Activated naive CD4-positive, alpha-beta T cell treated with Interleukin-2 at 50 U/mL for 16 hours (primary cell): ENCODE measurements at places on chromosomes 5 and 9.

- no peak for DNase-seq
Observed at GRCh38 chr5:141695627-141696215, 13.7 kb upstream of the ARAP3 start.

GRCh38 chr9:80720579-80720978 lies 968.8 kb downstream of the TLE1 start:
- DNase-seq, result no peak

DNA sequence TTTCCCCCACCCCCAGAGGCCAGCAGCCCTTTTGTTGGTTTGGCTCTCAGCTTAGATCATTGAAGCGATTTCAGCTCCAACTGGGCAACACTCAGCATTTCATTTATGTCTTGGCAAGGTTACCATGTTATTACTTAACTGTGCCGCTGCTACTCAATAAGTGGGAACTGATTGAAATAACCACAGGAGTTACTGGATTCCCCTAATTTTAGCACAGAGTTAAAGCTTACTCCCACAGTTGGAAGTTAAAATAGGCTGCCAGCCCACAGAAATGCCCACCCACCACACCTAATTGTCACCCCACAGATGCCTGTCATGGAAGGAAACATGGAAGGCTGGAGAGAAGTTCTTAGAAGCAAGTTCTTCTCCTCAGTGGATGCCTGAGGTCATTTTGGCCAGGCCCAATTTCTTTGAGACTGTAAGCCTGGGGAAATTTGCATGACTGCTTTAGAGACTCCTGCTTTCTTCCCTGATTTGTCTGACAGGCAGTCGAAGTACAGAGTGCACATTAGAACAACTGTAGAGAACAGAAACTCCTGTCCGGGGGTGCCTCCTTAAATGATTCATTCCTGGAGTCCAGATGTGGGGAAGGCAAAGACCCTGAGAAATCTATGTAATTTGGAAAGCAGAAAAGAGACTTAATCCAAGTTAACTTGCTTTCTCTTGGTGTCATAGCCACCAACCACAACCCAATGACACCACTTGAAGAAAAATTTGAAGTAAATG lies 370.0 kb downstream of the ZSWIM6 start:
- DNase-seq, result no peak

- no peak for DNase-seq
Observed at GRCh38 chr9:127089631-127090081, 32.8 kb downstream of the ANGPTL2 start.

- no peak for DNase-seq
Observed at GRCh38 chr5:180825768-180826525, 23.3 kb upstream of the MGAT1 start.

GRCh38 chr5:2373631-2374030 lies 377.8 kb downstream of the IRX2 start:
- DNase-seq, result no peak

GRCh38 chr9:6999794-7000193 lies 242.0 kb downstream of the KDM4C start:
- DNase-seq, result no peak

DNA sequence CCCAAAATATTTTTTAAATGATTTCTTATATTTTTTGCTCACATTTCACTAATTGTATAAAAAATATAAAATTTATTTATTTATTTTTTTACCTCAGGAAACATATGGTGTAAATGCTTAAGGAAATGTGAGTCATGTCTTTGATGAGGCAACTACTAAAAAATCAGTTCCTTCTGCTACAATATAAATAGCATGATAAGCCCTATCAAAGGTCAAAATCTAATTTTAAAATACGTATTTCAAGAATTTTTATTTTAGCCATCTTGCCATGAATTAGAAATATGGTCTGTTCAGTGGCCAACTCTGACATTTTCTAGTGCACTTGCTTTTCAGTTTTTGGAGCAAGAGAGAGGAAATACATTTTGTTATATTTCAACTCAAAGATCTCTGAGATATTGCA lies 50.5 kb downstream of the PDE4D start:
- DNase-seq, result no peak

GRCh38 chr5:149048811-149049210 lies 14.1 kb downstream of the SH3TC2 start:
- DNase-seq, result no peak

GRCh38 chr5:4453655-4454054 lies 686.5 kb upstream of the ADAMTS16 start:
- no peak for DNase-seq

DNA sequence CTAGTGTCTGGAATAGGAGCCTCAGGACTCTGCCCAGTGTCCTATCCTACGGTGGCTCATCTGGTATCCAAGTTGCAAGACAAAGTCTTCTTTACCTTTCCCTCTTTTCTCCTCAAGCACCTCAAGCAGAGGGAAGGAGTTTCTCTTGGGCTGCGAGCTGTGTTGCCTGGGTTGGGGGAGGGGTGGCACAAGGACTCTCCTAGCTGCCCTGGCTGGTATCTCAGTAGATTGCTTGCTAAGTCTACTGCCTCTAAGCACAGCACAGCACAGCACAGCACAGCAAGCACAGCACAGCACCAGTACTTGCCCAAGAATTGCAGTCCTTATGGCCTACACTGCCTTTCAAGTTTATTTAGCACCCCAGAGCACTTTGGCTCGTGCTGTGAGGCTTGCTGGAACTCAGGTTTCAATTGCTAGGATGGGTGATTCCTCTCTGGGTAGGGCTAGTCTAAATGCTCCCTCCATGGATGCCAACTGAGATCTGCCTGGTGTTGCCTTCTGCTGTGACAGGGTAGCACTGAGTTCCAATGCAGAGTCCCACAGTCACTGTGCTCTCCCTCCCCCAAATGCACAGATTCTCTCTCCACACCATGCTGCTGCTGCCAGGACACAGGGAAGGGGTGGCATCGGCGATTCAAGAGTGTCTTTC lies 213.1 kb upstream of the POU5F2 start:
- DNase-seq, result no peak

DNA sequence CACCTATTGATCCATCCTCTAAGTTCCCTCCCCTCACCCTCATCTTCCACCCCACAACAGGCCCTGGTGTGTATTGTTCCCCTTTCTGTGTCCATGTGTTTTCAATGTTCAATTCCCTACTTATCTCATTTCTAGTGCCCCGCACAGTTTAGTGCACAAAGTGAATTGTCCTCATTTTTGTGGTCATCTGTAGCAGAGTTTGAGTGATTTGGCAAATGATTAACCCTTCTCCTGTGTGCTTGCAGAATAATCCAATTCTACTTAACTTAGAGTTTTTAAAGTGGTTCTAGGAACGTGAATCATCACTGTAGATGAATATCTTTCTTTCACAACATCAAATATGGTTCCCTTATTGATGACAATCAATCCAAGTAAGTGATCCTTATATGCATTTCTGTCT lies 6.3 kb upstream of the HAPLN1 start:
- no peak for DNase-seq

- DNase-seq, result no peak
Observed at GRCh38 chr9:12627096-12627495, 66.1 kb upstream of the TYRP1 start.

DNA sequence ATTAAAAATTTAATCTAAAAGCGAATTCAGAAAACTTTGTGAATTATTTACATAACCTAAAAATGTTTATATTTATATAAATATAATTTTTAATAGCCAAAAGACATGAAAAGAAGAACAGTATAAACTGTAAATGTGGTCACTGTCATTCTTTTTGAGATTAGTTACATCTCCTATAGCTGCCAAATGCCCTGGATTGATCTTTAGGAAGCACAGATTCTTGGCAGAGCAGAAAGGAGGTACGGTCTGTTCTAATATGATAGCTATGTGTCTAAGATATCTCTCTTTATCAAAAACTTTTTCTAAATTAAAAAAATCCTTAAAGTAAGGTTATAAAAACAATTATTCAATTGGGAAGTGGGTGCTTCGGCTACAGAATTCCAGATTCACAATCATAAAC lies 151.0 kb downstream of the LPAR1 start:
- no peak for DNase-seq

DNA sequence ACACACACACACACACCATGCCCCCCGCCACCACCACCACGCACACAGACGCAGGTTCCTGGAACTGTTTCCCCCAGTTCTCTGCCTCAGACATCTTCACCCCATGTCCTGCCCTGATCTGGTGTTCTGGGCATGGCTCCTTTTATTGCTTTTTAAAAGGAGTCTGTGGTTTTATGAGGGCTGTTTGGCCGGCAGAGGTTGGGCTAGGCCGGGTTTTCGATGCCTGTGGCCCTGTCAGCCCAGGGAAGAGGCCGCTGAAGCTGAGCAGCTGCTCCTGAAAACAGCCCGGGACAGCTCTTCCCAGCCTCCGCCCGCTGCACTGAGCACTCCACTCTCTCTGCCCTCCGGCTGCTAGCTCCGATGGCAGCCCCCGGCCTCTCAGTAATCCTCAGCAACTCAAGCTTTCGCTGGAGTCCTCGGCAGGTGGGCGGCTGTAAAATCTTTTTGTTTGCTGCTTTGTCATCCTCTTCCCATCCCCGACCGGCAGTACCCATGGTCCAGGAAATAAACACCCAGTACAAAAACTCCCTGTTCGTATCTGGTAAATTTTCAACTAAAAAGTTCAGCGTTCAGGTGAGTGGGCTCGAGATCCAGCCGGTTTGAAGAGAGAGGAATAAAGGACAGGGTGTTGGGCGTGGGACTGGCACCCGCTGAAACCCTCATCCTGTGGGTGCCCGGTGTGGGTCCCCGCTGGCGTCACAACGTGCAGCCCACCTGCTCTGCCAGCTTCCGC lies 103.0 kb upstream of the ERCC6L2 start:
- DNase-seq, result no peak

DNA sequence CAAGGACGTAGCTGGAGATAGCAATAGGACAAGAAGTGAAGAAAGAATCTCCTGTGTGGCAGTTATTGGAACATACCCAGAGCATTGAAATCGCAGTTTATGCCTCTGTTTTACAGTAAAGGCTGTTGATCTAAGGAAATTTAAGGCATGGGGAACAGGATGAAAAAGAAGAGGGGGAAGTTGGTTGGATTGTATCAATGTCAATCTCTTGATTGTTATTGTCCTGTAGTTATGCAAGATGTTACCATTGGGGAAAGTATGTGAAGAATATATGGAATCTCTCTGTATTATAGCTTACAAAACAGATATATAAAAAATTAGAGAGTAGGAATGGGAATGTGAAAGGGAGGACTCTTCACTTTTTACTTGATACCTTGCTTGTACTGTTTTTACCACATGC lies 195.6 kb upstream of the NREP start:
- DNase-seq, result no peak

DNA sequence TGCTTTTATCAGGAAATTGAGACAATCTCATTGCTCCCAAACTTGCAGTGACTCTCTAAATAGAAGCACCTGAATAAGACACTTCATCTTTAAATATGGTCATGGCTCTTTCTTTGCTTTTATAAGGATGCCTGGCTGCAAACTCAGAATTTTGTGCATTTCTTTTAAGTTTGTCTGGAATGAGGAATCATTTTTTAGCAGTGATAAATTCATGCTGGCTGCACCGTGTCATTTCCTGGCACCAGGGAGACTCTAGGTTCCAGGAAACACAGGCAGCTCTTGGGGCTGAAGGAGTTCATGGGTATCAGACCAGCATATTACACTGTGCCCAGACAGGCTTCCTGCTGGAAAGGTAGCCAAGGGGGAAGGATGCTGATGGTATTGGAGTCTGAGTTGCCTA lies 109.9 kb downstream of the NUDT12 start:
- no peak for DNase-seq

DNA sequence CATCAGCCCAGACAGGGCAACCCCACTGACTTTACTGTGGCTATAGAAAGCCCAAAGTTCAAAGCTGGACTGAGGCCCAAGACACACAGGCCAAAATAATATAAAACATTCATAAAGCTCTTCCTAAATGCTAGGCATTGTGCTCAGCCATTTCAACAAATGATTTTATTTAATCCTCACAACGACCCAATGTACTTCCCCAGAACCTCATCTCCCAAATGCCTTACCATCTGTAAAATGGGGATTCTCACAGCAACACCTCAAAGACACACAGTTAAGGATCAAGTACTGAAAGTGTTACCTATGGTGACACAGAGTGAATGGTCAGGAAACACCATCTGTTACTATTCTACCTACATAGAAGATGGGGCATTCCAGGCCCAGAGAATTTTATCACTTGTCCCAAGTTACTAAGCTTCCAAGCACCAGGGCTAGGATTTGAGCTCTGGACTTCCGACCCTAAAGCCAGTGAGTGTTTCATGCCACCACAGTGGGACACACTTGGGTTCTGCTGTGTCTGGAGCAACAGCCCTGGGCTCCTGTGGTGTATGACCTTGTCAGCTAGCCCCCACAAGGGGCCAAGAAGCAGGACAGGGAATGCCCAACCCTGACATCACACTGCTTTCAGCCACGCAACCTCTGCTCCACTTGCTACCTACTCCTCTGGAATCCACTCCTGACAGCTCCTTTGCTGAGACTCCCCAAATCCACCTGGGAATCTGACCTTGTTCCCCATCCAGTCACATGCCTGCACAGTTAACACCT lies 15.1 kb downstream of the SHB start:
- DNase-seq, result no peak

DNA sequence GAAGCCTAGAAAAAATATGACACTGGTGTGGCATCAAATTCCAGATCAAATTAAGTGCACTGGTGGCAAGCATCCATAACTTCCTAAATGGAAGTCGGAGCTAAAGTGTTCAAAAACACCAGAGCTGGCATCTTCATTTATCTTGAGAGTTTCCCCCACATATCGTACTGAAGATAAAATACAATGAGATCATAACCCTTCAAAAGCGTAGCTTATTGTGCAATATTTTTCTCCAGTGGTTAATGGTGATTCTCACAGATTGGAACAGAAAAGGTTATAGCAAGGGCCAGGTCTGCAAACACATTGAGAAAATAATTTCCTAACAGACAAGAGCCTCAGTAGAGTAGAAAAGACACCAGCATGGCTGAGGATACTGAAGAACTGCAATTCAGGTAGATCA lies 147.6 kb downstream of the SEMA5A start:
- DNase-seq, result no peak

DNA sequence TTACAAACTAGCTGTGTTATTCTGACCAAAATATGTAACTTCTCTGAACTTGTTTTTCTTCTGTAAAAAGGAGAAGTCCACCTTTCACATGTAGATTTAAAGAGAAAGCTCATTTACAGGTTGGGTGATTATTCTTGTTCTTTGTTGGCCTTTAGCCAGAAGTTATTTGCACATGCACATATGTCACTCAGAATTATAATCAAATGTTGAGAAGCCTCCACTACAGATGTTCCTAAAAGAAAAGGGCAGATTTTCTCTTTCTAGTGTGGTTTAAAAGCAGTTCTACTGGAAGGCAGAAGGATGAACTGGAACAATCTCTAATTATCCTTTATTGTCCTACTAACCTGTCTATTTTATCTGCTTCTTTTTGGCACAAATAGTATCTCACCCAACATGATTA lies 209.8 kb upstream of the ELAVL2 start:
- DNase-seq, result no peak

DNA sequence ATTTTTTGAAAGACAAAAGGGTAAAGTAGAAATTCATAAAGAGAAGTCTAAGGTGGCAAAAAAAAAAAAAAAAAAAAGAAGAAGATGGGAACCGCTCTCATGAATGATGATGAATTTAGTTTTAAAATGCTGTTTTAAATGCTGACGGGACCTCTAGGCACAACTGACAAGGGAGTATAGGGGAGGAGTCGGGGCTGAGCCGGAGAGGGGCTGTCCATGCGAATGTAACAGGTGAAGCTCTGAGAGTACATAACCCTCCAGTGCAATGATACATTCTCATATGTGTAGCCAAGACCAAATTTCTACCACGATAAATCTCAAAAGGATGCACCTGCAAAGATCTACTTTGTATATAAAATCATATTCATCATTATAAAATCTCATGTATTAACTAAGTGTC lies 71.7 kb downstream of the GLIS3 start:
- no peak for DNase-seq

- DNase-seq, result no peak
Observed at GRCh38 chr9:77128125-77128789, 49.1 kb upstream of the VPS13A start.

GRCh38 chr9:2709645-2710101 lies 7.6 kb upstream of the KCNV2 start:
- no peak for DNase-seq
